ENCODE measurements at places on chromosomes 16 and 17. TPM values are rescaled to one million over a fixed set of nuclear protein-coding genes. Genes with fewer than 3 reads are reported as not detected.

Gene SPATA22
- 114 TPM for total RNA-seq

DNA sequence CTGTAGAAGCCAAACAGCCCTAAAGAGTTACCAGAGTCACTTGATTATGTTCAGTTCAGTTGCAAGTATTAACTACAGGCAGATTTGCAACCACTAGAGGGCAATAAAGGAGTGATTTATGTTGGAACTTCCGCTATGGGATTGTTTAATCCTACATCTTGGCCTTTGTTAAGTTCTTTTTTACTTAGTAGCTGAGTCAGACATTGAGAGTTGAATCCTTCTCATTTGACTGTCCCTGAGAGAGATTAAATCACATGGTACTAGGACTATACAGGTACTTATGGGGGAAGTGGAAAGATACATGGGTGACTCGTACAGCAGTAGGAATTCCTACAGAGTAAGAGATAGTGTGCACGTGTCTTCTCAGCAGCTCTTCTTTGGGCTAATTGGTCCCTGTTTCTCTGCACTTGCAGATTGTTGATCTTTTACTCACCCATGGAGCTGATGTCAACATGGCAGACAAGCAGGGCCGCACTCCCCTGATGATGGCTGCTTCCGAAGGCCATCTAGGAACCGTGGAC lies 40.3 kb downstream of the CYB561 start:
- H3K4me1 ChIP-seq, result no peaks in the 10 kb centered on the region
- H3K27ac ChIP-seq, result no peak overlapping the region
- DNase-seq, result no peak
- no peak overlapping the region for H3K4me3 ChIP-seq

Gene IL34
- 5.4 TPM for total RNA-seq

- no peak overlapping the region for H3K4me3 ChIP-seq
- H3K36me3 ChIP-seq, result no peaks in the 10 kb centered on the region
- H3K27ac ChIP-seq, result no peak overlapping the region
- no peaks in the 10 kb centered on the region for H3K4me1 ChIP-seq
- H3K27me3 ChIP-seq, result no peaks in the 10 kb centered on the region
Measured at GRCh38 chr17:30421592-30421991, 42.9 kb downstream of the CPD start.

- no peak overlapping the region for H3K4me3 ChIP-seq
- no peaks in the 10 kb centered on the region for H3K4me1 ChIP-seq
- DNase-seq, result no peak
- H3K27ac ChIP-seq, result no peak overlapping the region
Measured at GRCh38 chr17:4110152-4110551, 32.7 kb downstream of the ZZEF1 start.

Gene NT5M
- total RNA-seq, result 33.5 TPM

- H3K4me1 ChIP-seq, result no peaks in the 10 kb centered on the region
- no peaks in the 10 kb centered on the region for H3K27me3 ChIP-seq
- DNase-seq, result no peak
- H3K36me3 ChIP-seq, result no peaks in the 10 kb centered on the region
Measured at GRCh38 chr17:8976638-8977037, 11.1 kb upstream of the PIK3R5 start.

Measured in testis (tissue), 5 donors.